NCI-H2227 treated with DMSO at 0.1 percent for 48 hours (cell line): ENCODE measurements at places on chromosomes 2 and 18.

DNA sequence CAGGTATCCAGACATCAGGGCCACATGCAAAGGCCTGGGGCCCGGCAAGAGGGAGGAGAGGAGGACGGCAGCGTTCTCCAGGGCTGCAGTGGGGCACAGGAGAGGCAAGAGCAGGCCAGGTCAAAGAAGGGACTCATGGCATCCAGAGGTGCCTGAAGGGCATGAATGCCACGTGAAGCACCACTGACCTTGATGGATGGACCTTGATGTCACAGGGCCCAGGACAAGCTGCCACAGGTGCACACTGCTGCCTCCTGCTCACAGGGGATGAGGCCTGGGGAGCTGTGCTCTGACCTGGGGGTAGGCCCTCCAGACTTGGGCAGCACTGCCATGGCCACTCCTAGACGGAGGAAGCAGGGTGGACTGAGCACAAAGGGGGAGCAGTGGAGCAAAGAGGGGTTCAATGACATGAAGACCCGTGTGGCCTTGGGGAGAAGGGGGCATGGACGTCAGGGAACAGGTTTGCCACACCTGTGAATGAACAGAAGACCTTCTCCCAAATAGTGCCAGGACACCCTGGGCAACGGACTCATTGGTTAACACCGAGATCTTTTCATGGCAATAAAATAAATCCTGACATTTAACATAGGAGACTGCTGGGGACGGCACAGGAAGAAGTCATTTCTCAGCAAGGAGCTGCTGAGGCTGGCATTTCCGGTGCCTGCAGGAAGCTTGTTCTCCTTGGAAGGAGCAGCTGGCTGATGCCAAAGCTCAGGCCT is 65.6 kb downstream of the EMX1 start:
- DNase-seq: no peak

GRCh38 chr2:236872015-236872414 is 213.7 kb upstream of the COPS8 start:
- no peak for DNase-seq

GRCh38 chr18:58886864-58887612 is 22.4 kb downstream of the ZNF532 start:
- DNase-seq: no peak

- no peak for DNase-seq
Measured at GRCh38 chr2:54808661-54809060, 85.2 kb downstream of the EML6 start.

DNA sequence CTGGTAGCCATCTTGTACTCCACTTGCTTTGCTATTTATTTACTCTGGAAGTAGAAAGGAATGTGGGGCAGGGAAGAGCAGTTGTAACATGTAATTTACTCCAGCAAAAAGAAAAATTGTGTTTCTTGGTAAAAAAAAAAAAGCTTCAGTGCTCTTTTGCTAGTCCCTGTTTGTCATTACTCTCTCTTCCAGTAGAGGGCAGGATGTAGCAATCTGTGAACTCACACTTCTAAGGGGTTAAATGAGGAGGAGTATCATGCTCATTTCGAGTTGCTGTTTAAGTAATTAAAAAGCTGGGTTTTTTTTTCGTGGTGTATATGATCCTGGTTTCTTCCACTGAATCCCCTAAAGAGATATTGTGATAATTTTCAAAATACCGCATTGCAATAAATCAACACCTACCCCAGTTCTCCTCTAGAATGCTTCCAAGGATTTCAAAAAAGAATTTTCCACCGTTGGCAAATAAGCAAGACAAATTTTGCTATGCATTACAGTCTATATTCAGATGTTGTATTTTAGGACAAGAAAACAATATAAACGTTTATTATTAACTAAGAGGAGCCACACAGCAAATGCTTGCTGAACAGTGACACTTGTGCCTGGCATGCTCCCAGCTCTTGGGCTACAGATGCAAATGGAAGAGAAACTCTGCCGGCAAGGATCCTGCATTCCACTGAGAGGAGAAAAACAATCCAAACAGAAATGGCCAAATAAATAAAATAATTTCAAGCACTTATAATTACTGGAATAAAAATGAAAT is 261.6 kb downstream of the ASXL3 start:
- peak; percentile 84 for DNase-seq

GRCh38 chr2:77155511-77155910 is 366.7 kb downstream of the LRRTM4 start:
- DNase-seq: no peak

- DNase-seq: no peak
Measured at GRCh38 chr2:112084689-112085374, 29.8 kb downstream of the TMEM87B start.

- no peak for DNase-seq
Measured at GRCh38 chr18:48785091-48785614, 165.6 kb downstream of the SMAD7 start.

DNA sequence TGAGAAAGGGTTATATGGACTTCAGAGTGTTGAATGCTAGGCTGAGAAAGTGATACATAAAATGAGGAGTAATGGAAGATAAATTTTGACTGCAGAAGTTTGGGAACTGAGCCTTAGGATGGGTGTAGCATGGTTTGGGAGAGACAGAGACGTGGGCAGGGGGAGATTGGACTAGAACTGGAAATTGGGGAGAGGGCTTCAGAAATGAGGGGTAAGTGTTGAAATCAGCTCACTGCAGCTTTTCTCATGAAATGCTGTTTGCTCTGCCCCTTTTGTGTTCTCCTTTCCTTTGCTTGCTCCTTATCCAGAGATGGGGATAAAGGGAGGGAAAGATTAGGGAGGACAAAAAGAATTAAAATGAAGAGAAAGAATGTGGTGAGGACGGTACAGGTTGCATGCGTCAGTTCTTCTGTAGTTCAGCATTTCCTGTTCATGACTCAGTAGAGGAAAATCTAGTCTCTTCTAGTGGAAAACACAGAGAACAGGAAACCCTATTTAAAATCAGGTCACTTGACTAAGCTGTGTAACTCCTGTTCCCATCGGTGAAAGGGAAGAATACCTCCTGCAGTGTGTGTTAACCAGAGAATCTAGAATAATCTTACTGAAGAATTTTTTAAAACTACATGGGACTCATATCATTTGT is 105.6 kb downstream of the CRIM1 start:
- no peak for DNase-seq

GRCh38 chr2:135664623-135665068 is 77.0 kb upstream of the UBXN4 start:
- DNase-seq: no peak

DNA sequence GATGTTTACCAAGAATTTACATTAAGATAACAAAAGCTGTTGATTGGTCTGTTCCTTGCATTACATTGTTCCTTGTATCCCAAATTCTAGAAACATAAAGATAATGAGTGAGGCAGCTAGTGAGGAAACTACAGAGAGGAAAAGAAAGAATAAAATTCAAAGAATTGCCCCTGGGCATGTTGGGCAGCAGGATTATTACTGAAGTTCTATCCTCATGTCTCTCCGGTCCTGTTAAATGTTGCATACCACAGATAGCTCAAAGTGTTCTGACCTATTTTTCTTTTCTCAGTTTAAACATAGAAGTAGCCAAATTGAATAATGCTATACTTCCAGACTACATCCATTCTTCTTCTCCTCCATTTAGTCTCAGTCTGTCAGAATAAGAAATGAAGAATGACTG is 58.2 kb upstream of the DYNC1I2 start:
- no peak for DNase-seq
